ENCODE measurements at places on chromosomes 3 and 15.

DNA sequence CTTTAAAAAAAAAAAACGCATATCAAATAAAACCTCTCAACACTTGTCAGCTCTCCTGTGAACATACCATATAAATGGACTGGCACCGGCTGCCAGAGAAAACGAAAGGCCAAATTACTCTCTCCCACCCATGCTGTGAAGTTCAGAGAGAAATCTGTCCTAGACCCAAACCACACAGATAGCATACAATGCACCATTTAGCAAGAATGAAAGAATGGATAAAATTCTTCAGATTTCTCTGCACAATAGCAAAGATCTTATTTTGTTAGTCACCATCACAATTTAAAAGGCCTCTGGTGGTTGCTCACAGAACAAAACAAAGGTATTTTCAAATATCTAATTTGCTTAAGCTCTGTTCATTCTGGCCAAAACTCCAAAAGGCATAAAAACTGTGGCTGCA, 93.9 kb upstream of the BHLHE40 start:
- DNase-seq = no peak

- DNase-seq = no peak
Measured at GRCh38 chr15:73752806-73753193, 351 bp downstream of the INSYN1 start.

DNA sequence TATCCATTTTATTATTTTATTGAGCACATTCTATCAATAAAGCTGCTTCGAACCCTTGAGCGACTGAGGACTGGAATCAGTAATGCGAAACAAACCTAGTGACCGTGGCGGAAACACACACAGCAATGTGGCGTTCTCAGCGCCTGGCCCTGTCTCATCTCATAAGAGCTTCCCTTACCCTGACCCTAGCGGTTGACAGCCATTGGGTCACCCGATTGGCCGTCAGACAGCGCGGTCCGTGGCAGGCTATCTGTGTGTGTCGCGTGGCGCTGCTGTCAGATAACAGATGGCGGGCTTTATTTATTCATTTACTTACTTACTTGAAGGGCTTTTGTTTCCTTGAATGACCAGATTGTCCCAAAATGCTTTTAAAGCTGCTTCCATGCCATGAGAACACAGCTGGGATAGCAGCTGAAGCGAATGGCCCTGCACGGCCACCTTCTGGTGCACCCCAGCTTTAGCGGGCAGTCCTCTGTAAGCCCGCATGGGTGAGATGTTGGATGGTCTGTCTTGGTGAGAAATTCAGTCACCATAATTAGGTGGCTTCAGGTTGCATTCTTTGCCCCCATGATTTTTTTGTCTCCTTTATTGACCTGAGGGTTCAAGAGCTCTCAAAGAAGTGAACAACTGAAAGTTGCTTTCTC, 215.5 kb upstream of the BHLHE40 start:
- no peak for DNase-seq

GRCh38 chr15:79858469-79858868, 38.3 kb downstream of the MTHFS start:
- DNase-seq = no peak

GRCh38 chr3:122973893-122974615, 53.5 kb downstream of the SEMA5B start:
- DNase-seq = no peak

Data from effector CD4-positive, alpha-beta T cell (primary cell).